NK-92 treated with Interleukin-12 subunit alpha and Interleukin-12 subunit beta, amount 100 ng/mL, for 24 hours (cell line): ENCODE measurements at places on chromosomes 13 and 19.

DNA sequence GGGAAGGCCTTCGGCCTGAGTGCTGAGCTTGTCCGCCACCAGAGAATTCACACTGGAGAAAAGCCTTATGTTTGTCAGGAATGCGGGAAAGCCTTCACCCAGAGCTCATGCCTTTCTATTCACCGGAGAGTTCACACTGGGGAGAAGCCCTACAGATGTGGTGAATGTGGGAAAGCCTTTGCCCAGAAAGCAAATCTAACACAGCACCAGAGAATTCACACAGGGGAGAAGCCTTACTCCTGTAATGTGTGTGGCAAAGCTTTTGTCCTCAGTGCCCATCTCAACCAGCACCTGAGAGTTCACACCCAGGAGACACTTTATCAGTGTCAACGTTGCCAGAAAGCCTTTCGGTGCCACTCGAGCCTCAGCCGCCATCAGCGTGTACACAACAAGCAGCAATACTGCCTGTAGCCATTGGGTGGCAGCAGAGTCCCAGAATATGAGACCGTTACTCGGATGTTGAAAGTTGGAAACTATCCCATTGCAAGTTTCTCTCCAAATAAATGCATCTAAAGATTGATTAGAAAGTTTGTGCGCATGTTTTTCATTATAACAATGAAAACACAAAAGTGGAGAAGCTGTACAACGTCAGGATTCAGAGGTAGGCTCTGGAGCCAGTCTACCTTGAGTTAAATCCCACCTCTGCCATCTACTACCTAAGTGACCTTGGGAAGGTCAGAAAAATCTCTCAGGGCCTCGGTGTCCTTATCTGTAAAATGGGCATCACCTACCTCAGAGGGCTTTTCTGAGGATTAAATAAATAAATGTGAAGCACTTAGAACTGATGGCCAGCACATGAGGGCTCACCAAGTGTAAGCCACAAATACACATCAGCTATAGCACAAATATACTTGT lies 21.1 kb downstream of the ZNF473 start:
- peak; percentile 9 for DNase-seq

DNA sequence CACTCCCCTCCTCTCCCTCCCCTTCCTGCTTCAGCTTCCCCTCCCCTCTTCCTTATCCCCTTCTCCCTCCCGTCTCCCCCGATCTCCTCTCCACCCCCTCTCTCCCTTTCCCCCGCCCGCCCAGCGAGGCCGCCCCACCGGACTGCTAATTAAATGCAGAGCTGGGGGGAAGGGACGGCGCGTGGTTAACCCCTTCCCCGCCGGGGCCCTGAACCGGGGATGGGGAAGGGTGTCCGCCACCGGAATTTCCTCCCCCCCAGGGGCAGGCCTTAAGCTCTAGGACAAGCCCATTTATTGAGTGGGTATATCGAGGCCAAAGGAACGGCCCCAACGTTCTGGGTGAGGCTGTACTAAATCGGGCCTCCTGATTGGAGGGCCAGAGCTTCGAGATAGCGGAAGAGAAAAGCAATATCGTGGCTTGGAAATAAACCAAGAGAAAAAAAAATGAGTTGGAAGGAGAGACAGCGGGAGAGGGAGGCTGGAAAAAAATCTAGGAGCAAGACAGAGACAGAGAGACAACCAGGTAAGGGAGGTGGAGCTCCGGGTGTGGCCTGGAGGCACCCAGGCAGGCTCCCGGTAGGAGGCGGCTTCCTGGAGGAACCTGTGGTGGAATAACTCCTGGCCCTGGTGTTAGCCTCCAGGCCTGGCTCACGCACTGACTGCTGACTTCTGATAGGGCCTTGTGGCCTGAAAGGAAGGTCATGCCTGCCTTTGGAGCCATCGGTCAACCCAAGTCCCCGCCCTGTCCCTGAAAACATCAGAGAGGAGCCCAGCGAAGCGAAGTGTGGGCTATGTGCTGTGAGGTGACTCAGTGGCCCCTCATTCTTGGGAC lies 11.6 kb upstream of the JUND start:
- DNase-seq, result peak; percentile 63

DNA sequence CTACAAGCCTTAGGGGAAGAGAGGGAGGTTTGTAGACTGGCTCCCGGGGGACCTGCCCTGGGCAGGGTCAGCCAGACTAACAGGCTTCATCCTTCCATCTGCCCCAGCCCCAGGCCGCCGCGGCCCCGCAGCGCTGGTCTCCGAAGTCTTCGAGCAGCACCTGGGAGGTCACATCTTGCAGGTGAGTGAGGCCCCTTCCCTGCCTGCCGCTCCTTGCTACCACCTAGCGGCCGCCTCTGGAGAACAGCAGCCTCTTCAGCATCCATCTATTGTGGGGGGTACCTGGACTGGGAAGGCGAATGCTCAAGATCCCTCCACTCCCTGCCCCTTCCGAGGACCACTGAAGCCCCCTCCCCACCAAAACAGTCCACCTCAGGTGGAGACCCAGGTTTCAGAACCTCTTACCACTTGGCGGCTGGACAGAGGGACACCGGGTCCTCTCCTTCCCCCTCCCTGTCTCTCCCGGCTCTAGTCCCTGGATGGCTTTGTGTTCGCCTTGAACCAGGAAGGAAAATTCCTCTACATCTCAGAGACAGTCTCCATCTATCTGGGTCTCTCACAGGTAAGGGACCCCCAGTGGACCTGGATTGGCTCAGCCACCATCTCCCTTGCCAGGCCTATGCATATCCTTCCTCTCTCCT lies 12.7 kb downstream of the NPAS1 start:
- peak; percentile 42 for DNase-seq

- DNase-seq, result no peak
These were observed 533 bp downstream of the ZNF544 start for GRCh38 chr19:58229255-58229639.

DNA sequence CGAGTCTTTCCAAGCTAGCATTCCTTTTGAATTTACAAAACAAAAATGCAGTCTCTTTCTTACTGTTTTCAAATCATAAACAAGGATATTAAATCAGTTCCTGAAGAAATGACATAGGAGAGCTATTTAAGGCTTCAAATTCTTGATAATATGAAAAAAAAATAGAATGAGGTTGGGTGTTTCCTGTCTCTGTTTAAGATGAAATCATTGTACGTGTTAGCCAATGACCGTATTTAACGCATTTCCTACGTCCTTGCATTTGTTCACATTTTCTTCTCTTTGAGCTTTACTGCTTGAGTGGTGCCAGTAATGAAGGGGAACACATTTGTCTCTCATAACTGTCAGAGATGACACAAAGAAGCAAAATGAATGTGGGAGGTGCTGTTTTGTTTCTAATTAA lies 821.3 kb downstream of the DIAPH3 start:
- DNase-seq, result no peak

GRCh38 chr19:7191946-7192691 lies 102.1 kb downstream of the INSR start:
- peak; percentile 57 for DNase-seq

DNA sequence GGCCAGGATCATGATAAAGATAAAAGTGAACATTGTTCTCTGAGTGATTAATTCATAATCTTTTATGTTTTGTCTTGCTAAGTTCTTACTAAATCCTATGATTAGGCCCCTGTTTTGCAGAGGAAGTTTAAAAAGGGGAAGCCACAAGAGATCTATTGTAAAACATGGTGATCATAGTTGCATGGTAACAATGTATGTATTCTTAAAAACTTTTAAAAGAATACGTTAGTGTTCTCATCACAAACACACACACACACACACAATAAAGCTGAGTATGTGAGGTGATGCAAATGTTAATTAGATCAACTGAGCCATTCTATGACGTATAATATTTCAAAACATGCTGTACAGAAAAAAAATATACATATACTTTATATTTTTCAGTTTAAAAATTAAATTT lies 51.2 kb downstream of the MBD3L2B start:
- DNase-seq, result no peak

DNA sequence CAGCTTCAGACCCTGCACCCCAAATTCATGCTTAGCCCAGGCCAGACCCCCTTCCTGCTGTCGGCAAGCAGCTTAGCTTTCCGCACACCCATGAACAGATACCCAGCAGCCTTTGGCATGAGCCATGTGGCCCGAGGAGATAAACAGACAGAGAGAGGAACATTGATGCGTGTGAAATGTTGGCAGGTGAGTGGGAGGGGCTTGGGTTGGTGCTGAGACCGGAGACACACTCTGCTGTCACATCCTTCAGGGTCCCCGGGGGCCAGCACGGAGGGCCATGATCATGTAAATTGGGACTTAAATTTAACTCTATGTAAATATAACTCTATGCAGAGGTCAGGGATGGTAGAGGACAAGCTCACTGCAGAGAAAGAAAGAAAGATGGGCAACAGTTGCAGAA lies 1.5 kb downstream of the CD22 start:
- DNase-seq, result no peak

DNA sequence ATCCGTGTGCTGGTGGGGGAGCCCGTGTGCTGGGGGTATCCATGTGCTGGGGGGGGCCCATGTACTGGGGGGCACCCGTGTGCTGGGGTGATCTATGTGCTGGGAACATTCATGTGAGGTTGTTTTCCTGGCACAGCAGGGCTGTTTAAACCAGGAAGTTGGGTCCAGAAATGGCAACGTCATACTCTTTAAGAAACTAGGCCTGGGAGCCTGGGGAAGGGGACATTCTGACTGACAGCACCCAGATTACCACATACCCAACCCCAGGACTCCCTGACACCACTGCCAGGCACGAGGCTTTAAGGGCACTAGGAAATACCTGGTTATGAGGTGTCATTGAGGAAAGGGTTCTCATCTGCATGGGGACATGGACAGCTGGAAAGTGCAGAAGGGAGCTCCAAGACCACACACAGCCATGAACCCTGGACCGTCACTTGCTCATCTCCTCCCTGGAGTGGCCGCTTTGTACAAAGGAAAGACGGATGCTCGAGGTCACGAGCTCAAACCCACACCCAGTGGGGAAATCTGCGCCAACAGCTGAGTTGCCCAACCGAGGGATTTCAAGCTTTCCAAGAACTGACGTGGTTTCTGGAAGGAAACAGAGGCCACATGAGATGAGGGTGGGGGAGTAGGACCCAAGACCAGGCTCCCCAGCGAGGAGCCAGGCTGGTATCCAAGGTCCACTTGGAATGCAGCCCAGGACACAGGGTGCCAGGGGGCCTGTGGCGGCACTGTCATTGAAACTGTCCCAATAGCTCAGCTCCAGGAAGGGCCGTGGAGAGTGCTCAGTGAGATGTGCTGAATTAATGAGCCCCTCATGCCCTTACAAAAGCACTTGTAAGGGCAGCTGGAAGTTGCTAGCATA lies 40.9 kb downstream of the RAB20 start:
- DNase-seq, result no peak

GRCh38 chr19:19271828-19272599 lies 1.1 kb downstream of the TM6SF2 start:
- DNase-seq, result no peak

DNA sequence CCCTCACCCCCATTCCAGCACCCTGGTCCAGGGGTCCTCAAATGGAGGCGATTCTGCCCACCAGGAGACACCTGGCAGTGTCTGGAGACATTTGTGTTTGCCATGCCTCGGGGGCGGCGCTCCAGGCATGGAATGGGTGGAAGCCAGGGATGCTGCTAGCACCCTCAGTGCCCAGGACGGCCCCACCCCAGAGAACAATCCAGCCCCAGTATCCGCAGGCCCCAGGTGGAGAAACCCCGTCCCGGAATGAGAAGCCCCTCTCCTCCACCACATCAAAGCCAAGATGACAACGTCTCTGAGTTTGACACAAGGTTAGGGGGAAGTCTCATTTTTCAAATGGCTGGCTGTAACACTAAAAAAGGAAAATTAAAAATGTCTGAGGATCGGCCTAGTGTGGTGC lies 68.5 kb downstream of the INSR start:
- no peak for DNase-seq

GRCh38 chr13:26895808-26896466 lies 135.4 kb upstream of the GPR12 start:
- no peak for DNase-seq

DNA sequence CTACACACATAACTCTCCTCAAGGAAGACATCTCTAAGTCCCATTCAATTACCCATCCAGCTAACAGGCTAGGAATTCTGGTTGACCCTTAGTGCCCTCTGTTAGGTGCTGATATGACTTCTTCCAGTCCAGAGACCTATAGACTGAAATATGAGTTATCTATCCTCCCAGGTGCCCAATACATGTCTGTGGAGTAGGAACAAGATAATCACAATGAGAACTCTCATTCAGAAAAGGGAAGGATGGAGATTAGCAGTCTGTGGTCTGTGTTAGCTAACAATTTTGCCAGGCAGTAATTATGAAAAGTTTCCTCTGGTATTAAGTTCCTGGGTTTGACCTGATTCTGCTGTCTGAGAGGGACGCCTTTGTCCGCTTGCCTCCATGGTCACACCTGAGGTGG lies 44.2 kb upstream of the SLAIN1 start:
- DNase-seq, result no peak

GRCh38 chr13:23695711-23696464 lies 125.7 kb downstream of the TNFRSF19 start:
- DNase-seq, result no peak

DNA sequence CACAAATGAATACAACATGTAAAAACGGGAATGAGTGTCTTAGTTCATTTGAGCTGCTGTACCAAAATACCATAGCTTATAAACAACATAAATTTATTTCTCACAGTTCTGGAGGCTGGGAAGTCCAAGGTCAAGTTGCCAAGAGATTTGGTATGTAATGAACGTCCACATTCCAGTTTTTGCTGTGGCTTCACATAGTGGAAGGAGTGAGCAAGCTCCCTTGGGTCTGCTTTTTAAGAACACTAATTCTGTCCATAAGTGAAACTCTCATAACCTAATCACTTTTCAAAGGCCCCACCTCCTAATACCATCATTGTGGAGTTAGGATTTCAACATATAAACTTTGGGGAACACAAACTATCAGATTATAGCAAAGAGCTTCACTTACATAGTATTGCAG lies 1189.6 kb downstream of the PCDH9 start:
- DNase-seq, result no peak

- DNase-seq, result no peak
These were observed 7.5 kb downstream of the ZNF610 start for GRCh38 chr19:52343548-52343947.

GRCh38 chr13:90968166-90968904 lies 379.2 kb upstream of the MIR17HG start:
- DNase-seq, result peak; percentile 1

DNA sequence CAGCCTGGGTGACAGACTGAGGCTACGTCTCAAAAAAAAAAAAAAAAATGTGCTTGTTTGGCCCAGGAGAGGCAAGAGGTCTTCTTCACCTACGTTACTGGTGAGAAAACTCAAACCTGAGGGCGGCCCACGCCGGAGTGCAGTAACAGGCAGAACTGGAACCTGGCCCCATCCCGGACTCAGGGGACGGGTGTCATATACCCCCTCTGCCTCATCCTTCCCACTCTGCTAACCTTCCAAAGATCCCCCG lies 414 bp upstream of the ADAT3 start:
- no peak for DNase-seq

DNA sequence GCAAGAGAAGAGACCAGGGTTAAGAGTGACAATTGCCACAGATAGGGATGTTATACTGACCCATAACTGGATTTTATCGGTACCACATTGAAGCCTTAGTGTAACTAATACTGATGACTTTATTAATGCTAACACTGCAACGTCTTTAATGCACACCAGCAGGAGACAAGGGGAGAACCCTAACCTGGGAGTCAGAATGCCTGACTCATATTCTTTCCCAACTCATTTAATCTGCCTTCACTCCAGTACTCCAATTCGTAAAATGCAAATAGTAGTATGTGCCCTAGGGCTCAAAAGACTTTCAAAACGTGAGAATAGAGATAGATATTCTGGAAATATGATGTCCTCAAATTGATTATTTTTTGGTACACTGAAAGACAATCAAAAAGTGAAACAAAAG lies 62.4 kb downstream of the GPC6 start:
- DNase-seq, result no peak

- DNase-seq, result no peak
These were observed at the start of gene CABP5 for GRCh38 chr19:48043675-48044258. CABP5 (minus strand) TSS chr19:48044079; CDS start chr19:48043922, 157 bp downstream.

- DNase-seq, result no peak
These were observed 5.4 kb downstream of the PNPLA6 start for GRCh38 chr19:7540761-7541474.
